ENCODE measurements at places on chromosomes 2 and 18.
A peak's percentile ranks its signal among the peaks of the same experiment; 100 is the strongest.

GRCh38 chr2:67806816-67807215 lies 256.0 kb downstream of the C1D start:
- DNase-seq, result no peak

DNA sequence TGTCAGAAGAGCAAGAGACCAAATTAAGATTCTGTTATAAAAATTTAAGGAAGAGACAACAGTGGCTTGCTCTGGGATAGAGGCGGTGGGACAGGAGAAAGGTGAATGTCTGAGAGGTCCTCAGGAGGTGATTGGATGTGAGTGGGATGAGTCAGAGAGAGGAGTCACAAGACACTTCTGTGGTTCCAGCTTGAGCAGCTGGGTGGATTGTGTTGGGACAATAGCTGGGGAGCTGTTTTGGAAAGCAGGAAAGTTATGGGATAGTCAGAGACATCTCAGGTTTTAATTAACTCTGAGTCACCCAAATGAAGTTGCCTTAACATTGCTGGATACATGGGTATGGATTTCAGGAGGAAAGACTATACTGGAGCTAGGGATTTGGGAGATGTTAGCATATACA lies 218.0 kb upstream of the TRIB2 start:
- DNase-seq, result no peak

DNA sequence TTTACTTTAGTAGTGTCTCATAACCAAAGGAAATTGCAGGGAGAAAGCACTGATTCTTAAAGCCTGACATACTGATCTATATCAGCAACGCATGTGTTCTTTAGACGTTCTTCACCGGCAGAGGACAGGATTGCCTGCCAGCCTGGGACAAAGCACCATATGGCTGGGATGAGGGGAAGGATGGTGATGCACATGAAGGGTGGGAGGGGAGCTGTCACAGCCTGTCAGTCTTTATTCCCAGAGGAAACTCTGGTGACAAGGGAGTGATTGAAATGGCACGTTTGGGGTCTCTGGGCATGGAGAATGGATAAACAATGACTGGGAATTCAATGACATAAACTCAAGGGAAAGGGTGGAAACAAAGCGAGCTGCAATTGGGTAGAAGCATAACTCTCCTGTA lies 808.1 kb downstream of the DCC start:
- DNase-seq, result no peak

- no peak for DNase-seq
Observed at GRCh38 chr18:40577239-40577980, 1377.6 kb upstream of the PIK3C3 start.

DNA sequence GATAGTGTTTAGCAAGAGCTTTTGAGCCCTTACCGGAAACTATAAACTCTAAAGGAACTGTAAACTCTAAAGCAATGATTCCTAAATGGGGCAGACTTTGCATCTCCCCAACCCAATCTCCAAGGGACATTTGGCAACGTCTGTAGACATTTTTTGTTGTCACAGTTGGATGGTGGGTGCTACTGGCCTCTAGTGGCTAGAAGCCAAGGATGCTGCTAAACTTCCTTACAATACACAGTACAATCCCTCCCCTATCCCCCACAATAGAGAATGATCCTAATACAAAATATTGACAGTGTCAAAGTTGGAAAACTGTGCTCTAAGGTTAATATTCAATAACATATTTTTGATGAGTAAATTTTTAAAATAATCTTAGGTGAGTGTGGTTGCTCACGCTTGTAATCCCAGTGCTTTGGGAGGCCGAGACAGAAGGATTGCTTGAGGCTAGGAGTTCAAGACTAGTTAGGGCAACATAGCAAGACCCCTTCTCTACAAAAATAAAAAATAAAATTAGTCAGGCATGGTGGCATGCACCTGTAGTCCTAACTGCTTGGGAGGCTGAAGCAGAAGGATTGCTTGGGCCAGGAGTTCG lies 66.7 kb downstream of the PTPN4 start:
- DNase-seq, result no peak

DNA sequence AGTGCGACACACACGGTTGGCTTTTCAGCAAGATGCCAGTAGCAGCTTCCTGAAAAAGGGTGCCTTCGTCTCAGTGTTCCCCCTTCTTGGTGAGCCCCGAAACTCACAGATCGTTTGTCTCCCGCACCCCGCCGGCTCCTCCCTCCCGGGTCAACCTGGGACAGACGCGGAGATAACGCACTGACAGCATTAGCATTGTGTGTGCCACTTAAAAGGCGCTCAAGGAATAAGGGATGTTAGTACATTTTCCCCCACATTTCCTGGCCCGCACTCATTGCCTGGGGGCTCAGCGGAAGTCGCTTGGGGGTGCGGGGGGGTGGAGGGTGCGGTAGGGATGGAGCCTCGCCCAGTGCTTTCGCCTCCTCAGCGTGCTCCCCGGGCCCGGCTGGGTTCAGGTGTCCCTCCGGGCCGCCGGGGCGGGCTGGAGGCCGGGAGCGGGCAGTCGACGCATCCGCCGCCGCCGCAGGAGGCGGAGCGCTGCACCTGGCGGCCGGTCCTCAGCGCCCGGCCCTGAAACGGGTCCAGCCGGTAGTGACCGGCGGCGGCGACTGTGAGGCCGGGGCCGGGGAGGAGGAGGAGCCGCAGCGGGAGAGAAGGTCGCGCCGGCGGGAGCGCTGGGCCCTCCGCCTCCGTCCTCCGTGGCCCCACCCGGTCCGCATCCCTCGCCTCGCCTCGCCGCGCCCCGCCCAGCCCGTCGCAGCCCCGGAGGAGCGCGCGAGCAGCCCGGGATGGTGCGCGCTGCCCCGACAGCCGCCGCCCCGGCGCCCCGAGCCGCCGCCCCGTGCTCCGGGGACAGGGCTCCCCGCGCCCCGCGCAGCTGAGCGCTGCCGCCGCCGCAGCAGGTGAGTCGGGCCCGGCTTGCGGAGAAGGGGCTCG lies at the start of gene MFSD6:
Gene MFSD6 (plus strand): TSS at position 694 of the 876 bp plus-strand sequence. CDS start 27,675 bp downstream, outside the sequence.
- peak; percentile 36 for DNase-seq

DNA sequence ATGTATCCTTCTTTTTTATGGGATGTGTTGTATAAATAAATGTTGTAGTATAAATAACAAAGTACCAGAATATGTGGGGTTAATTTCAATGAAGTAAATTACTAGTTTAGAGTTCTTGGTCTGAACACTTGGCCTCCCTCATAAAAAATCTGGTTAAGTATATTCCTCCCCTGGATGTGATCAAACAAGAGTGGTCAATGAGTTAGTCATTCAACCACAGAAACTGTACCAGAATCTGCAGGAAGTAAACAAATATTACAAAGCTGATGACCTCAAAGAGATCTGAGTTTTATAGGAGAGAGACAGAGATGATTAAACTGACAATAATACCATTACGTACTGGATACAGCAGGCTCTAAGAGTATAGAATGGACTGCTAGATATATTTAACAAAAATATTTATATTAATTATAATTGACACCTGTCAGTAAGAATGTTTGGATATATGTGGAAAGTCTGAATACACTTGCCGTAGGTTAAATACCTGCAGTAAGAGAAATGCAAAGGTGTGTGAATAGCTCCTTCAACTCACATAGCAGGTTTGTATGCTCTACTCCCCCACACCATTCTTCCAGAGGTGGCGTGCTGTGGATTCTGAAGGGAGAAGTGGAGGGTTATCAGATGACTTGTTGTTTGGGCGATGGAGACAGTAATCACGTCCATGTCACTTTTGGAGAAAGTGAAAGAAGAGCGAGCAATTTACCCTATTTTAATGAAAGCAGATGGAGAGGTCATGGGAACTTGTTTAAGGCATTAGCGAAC lies 108.3 kb upstream of the LRATD1 start:
- no peak for DNase-seq

GRCh38 chr2:26215833-26216232 lies 28.6 kb downstream of the HADHA start:
- no peak for DNase-seq
